ENCODE measurements at places on chromosomes 16 and 17.
A peak's percentile ranks its signal among the peaks of the same experiment; 100 is the strongest.

- no peak for DNase-seq
These were observed 14.0 kb upstream of the CYB5B start for GRCh38 chr16:69410219-69410990.

- no peak for DNase-seq
These were observed 1349.4 kb downstream of the CDH8 start for GRCh38 chr16:60686824-60687223.

GRCh38 chr17:42563543-42563942, 1.6 kb downstream of the COASY start:
- peak; percentile 13 for DNase-seq

DNA sequence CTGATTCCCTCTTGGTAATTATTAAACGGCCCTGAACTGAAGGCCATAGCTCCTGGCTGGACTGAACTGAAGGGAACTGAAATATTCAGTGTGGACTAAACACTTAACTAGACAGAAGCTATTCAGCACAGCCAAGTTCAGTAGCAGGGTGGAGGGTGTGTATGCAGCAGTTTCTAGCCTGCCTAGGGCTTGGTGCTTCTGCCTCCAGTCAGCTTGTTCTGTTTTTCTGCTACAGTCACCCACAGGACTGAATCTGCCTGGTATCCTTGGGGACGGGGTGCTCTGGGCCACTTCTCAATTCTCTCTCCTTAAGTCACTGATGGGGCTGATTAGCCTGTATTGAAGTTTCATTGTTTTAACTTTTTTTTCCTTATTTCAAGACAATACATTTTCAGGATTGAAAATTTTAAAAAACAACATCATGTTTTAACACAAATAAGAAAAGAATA, 77.1 kb downstream of the WWP2 start:
- DNase-seq, result no peak

DNA sequence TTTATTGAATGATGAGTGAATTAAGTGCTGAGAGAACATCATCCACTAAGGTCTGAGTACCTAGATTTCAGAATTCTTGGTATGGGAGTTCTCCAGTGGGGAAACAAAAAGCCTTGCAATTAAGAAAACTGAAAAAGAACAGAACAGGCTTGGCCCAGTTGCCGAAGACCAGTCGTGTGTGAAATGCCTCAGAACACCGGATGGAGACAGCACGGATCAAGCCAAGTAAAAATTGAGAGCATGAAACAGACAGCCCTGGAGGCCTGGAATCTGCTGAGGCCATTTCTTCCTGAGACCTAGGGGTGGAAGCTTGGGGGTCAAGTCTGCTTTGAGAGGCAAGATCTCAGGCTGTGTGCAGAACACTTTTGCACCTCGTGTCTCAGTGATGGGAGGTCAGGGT, 43.3 kb downstream of the GRIN2A start:
- no peak for DNase-seq

- no peak for DNase-seq
These were observed 29.8 kb downstream of the CDIP1 start for GRCh38 chr16:4508806-4509205.

Data from NCI-H1105 treated with DMSO at 0.1 percent for 48 hours (cell line).